Effector memory CD8-positive, alpha-beta T cell (primary cell): ENCODE measurements at places on chromosomes 2 and 18.
A peak's percentile ranks its signal among the peaks of the same experiment; 100 is the strongest.

GRCh38 chr2:203875471-203875870 lies 7.9 kb downstream of the CTLA4 start:
- peaks cover 12% of the 10 kb centered on the region for H3K36me3 ChIP-seq
- no peak for DNase-seq
- H3K4me3 ChIP-seq = no peak overlapping the region

- DNase-seq = no peak
- H3K27ac ChIP-seq = no peak overlapping the region
- H3K27me3 ChIP-seq = peaks cover 83% of the 10 kb centered on the region
- peak overlapping the region; percentile 79 for H3K4me3 ChIP-seq
- peaks cover 9% of the 10 kb centered on the region for H3K36me3 ChIP-seq
Measured at GRCh38 chr18:62325806-62326645, 916 bp downstream of the TNFRSF11A start.

DNA sequence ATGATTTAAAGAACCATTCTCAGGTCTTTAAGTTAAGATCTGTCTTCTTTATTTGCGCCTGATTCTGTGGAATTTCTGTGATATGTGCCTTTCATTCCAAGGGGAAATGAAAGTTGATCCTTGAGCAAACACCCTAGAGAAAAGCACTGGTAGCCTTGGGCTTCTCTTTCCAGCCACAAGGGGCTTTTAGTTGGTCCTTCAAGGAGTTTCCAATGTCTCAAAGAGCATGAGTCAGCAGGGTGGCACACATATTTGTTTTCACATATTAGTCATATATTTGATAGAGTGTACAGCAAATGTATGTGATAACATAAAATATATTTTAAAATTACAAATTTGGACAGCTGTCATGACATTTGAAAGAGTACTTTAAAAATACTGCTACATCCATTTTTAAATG lies 339.5 kb downstream of the TXNL1 start:
- peaks cover 2% of the 10 kb centered on the region for H3K4me1 ChIP-seq
- no peaks in the 10 kb centered on the region for H3K27me3 ChIP-seq
- DNase-seq = no peak
- H3K4me3 ChIP-seq = no peak overlapping the region
- H3K27ac ChIP-seq = no peak overlapping the region

GRCh38 chr2:133765658-133766057 lies 197.4 kb upstream of the NCKAP5 start:
- H3K27me3 ChIP-seq = no peaks in the 10 kb centered on the region
- no peak overlapping the region for H3K4me3 ChIP-seq
- no peaks in the 10 kb centered on the region for H3K4me1 ChIP-seq
- H3K36me3 ChIP-seq = no peaks in the 10 kb centered on the region
- no peak overlapping the region for H3K27ac ChIP-seq
- DNase-seq = no peak

- H3K36me3 ChIP-seq = no peaks in the 10 kb centered on the region
- no peaks in the 10 kb centered on the region for H3K27me3 ChIP-seq
- H3K4me1 ChIP-seq = no peaks in the 10 kb centered on the region
- no peak overlapping the region for H3K4me3 ChIP-seq
- DNase-seq = no peak
Measured at GRCh38 chr2:41482659-41483058, 565.2 kb upstream of the PKDCC start.

DNA sequence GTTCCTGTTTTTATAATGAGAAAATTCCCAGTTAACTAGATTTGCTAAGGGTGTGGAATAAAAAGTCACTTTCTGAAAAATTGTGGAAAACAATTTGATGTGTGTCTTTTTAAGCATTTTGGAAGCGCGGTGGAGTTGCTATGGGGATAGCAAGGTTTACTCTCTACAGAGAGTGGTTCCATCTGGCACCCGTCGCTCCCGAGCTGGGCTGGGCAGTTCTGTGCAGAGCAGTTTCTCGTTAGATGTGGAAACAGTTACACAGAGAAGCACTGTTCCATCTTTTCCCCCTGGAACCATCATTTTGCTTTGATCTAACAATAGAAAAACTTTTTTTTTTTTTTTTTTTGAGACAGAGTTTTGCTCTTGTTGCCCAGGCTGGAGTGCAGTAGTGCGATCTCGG lies 17.4 kb downstream of the LDLRAD4 start:
- peaks cover 28% of the 10 kb centered on the region for H3K27me3 ChIP-seq
- no peak overlapping the region for H3K4me3 ChIP-seq
- peaks cover 4% of the 10 kb centered on the region for H3K36me3 ChIP-seq
- no peak for DNase-seq
- H3K4me1 ChIP-seq = no peaks in the 10 kb centered on the region

DNA sequence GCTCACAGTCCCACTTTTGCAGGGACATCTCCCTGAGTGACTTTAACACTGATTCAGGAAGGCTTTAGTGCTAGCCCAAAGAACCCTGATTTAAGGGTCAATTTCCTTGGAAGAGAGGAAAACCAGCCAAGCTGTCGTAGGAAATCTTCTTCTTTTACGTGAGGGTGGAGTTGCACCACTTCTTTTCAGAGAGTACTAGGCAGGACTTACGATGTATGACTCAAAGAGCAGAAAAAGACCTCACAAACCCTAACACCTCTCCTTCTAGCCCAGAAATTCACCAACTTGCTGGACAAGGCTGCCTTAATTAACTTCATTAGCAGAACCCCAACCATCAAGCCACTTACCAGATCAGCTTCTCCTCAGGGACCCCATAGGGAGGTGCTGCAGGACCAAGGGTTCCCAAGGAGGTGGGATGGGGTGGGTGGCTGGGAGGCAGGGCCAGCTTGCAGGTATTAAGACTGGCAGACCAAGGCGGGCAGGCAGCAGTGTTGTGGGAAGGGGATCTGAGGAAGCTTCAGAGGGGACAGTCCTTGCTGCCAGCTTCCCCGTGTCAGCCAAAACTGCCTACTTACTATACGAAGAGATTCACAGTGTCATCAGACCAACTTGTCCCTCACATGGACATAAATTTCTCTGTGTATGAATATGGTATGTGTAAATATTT lies 6.7 kb downstream of the SERPINB2 start:
- no peaks in the 10 kb centered on the region for H3K36me3 ChIP-seq
- H3K4me3 ChIP-seq = no peak overlapping the region
- peaks cover 52% of the 10 kb centered on the region for H3K27me3 ChIP-seq
- no peaks in the 10 kb centered on the region for H3K4me1 ChIP-seq
- DNase-seq = no peak
- H3K27ac ChIP-seq = no peak overlapping the region

DNA sequence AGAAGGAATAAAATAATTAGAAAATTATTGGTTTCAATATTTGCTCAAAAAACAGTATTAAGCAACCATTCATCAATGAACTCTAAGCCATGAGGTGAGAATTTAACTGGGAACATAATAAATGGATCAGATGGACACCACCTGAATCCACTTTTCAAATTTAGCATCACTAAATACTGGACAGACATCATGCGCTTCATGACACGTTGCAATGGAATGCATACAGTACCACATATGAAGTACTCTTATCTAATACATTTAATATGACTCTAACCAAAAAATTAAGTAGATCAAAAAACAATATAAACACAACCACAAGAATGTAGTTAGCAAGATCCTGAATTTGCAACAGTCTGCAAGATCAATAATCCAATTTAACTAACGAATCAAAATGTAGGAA lies 76.6 kb downstream of the COBLL1 start:
- no peaks in the 10 kb centered on the region for H3K4me1 ChIP-seq
- H3K27me3 ChIP-seq = no peaks in the 10 kb centered on the region
- H3K27ac ChIP-seq = no peak overlapping the region

DNA sequence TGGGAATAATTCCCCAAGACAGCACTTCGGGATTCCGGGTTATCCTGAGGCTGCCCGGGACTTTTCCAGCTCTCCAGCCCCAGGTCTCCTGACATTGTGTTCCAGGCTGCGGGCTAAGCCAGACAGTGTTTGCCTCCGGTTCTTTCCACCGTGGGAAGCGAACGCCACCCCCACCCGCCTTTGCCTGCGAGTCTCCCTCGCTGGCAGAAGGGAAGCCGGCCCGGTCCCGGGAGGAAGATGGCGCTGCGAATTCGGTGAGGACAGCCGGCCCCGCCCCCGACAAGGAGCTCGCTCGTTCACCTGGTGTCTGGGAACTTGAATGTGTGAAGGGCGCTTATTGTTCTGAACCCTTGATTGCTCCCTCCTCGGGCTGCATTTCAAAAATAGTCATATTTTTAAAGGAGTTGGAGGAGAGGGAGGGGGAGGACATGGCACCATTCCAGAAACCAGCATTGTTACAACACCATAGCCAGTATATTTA lies 2.9 kb downstream of the LRATD1 start:
- DNase-seq = no peak
- no peaks in the 10 kb centered on the region for H3K4me1 ChIP-seq
- H3K27me3 ChIP-seq = peaks cover 60% of the 10 kb centered on the region
- H3K27ac ChIP-seq = no peak overlapping the region
- no peak overlapping the region for H3K4me3 ChIP-seq

DNA sequence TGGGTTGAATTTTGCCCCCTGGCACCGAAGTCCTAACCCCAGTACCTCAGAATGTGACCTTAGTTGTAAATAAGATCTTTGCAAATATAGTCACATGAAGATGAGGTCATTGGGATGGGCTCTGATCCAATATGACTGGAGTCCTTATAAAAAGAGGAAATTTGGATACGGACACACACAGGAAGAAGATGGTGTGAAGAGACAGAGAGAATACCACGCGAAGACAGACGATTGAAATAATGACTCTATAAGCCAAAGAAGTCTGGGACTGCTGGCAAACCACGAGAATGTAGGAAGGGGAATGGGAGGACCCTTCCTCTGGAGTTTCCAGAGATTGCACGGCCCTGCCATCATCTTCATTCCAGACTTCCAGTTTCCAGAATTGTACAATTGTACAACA lies 98.6 kb downstream of the CPO start:
- peaks cover 20% of the 10 kb centered on the region for H3K27me3 ChIP-seq
- peaks cover 5% of the 10 kb centered on the region for H3K36me3 ChIP-seq
- no peak for DNase-seq
- H3K4me1 ChIP-seq = no peaks in the 10 kb centered on the region
- no peak overlapping the region for H3K27ac ChIP-seq

DNA sequence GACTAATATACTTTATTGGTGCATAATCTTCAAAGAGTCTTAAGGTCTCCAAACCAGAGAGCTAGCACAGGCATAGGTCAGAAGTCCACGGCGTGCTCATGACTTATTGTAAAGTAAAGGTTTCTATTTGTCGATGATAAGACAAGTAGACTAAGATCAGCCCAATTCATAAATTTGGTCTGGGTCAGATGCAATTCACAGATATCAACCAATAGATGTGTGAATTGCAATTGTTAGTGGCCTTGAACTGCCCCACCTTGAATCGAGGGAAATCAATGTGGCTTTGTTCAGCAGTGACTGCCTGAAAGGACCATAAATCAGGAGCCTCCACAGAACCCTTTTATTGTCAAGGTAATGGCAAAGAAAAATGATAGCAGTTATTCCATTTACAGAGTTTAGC lies 39.1 kb upstream of the CPS1 start:
- H3K4me1 ChIP-seq = no peaks in the 10 kb centered on the region
- H3K27ac ChIP-seq = no peak overlapping the region
- H3K4me3 ChIP-seq = no peak overlapping the region
- no peaks in the 10 kb centered on the region for H3K36me3 ChIP-seq
- H3K27me3 ChIP-seq = peaks cover 21% of the 10 kb centered on the region
- DNase-seq = no peak

GRCh38 chr2:1658394-1659151 lies 85.7 kb downstream of the PXDN start:
- no peak overlapping the region for H3K27ac ChIP-seq
- peaks cover 3% of the 10 kb centered on the region for H3K36me3 ChIP-seq
- no peak overlapping the region for H3K4me3 ChIP-seq
- no peak for DNase-seq

DNA sequence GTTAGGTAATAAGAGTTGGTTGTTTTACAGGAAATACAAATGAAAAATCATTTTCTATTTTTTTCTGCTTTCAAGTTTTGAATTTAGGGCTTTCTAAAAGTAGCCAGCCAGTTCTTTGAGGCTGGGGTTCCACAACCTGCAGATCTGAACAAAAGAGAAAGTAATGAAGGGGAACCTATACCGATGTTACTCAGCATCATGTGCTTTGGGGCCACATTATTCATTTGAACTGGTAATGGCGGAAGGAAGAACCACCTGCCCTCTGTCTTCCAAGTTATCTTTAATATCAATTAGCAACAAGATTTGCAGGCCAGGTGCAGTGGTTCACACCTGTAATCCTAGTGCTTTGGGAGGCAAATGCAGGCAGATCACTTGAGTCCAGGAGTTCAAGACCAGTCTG lies 12.9 kb upstream of the MRO start:
- H3K4me1 ChIP-seq = peaks cover 2% of the 10 kb centered on the region
- H3K27me3 ChIP-seq = no peaks in the 10 kb centered on the region
- no peak overlapping the region for H3K4me3 ChIP-seq
- peaks cover 3% of the 10 kb centered on the region for H3K36me3 ChIP-seq

GRCh38 chr2:121197369-121198091 lies 87.5 kb downstream of the TFCP2L1 start:
- H3K27ac ChIP-seq = no peak overlapping the region
- no peaks in the 10 kb centered on the region for H3K4me1 ChIP-seq
- no peaks in the 10 kb centered on the region for H3K27me3 ChIP-seq
- no peak for DNase-seq

GRCh38 chr2:45128580-45128997 lies 119.3 kb upstream of the SIX2 start:
- no peaks in the 10 kb centered on the region for H3K4me1 ChIP-seq
- H3K4me3 ChIP-seq = no peak overlapping the region
- no peaks in the 10 kb centered on the region for H3K36me3 ChIP-seq
- H3K27ac ChIP-seq = no peak overlapping the region

DNA sequence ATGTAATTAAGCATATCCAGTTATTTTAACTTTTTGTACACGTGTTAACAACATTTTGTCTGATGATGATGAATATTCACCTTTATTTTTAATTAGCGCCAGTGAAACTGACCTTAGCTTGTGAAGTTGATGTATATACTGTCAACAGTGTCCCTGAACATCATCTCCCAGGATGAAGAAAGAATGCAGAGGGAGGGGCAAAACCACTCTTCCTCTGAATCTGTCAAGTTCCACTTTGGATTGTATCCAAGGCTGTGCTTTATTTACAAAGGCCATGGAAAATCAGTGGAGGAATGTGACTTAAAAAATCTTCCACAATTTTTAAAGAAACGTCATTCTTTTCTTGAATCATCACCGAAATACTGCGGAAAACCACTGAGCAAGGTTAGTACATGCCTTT lies 4.5 kb upstream of the RMDN2 start:
- H3K27ac ChIP-seq = no peak overlapping the region
- no peak for DNase-seq
- peaks cover 17% of the 10 kb centered on the region for H3K27me3 ChIP-seq
- peaks cover 4% of the 10 kb centered on the region for H3K4me1 ChIP-seq

- H3K4me3 ChIP-seq = no peak overlapping the region
- H3K27ac ChIP-seq = no peak overlapping the region
- H3K36me3 ChIP-seq = no peaks in the 10 kb centered on the region
- peaks cover 2% of the 10 kb centered on the region for H3K4me1 ChIP-seq
- no peaks in the 10 kb centered on the region for H3K27me3 ChIP-seq
- no peak for DNase-seq
Measured at GRCh38 chr2:148096012-148096411, 75.1 kb downstream of the MBD5 start.
